Large intestine (tissue), 12 donors: ENCODE measurements at places on chromosomes 4 and X. TPM values are rescaled to one million over a fixed set of nuclear protein-coding genes. Genes with fewer than 3 reads are reported as not detected.

EXOC1L gene
- not detected for polyA plus RNA-seq

SOD3 gene
- 5.3 TPM for polyA plus RNA-seq

CC2D2A gene
- 16.4 TPM for polyA plus RNA-seq

GRCh38 chr4:155009288-155009687, 199.1 kb upstream of the NPY2R start:
- DNase-seq = no peak
- H3K36me3 ChIP-seq = no peaks in the 10 kb centered on the region
- H3K27ac ChIP-seq = no peak overlapping the region
- no peaks in the 10 kb centered on the region for H3K27me3 ChIP-seq
- H3K4me3 ChIP-seq = no peak overlapping the region

GRCh38 chrX:132483488-132483887, 5.3 kb downstream of the MBNL3 start:
- peak overlapping the region; percentile 46 for H3K27ac ChIP-seq
- no peak overlapping the region for H3K4me3 ChIP-seq

- H3K4me1 ChIP-seq = no peaks in the 10 kb centered on the region
- no peak for DNase-seq
- H3K4me3 ChIP-seq = no peak overlapping the region
- H3K27me3 ChIP-seq = no peaks in the 10 kb centered on the region
Observed at GRCh38 chrX:48531358-48531959, 8.1 kb upstream of the TBC1D25 start.

- H3K4me3 ChIP-seq = no peak overlapping the region
- H3K4me1 ChIP-seq = no peaks in the 10 kb centered on the region
- no peaks in the 10 kb centered on the region for H3K36me3 ChIP-seq
- DNase-seq = no peak
Observed at GRCh38 chr4:23105759-23106370, 413.1 kb downstream of the GBA3 start.

- no peaks in the 10 kb centered on the region for H3K36me3 ChIP-seq
- peak; percentile 49 for DNase-seq
- peaks cover 12% of the 10 kb centered on the region for H3K4me1 ChIP-seq
- no peak overlapping the region for H3K27ac ChIP-seq
Observed at GRCh38 chr4:103008875-103009729, 10.4 kb downstream of the SLC9B1 start.

GRCh38 chrX:101749436-101749835, 89.8 kb upstream of the ARMCX2 start:
- no peak for DNase-seq
- no peaks in the 10 kb centered on the region for H3K4me1 ChIP-seq
- H3K27me3 ChIP-seq = no peaks in the 10 kb centered on the region
- no peak overlapping the region for H3K4me3 ChIP-seq
- no peaks in the 10 kb centered on the region for H3K36me3 ChIP-seq

- H3K4me3 ChIP-seq = no peak overlapping the region
- H3K27ac ChIP-seq = no peak overlapping the region
- no peak for DNase-seq
- no peaks in the 10 kb centered on the region for H3K4me1 ChIP-seq
- H3K36me3 ChIP-seq = no peaks in the 10 kb centered on the region
Observed at GRCh38 chrX:18149454-18149853, 71.2 kb downstream of the BEND2 start.

- peak; percentile 72 for DNase-seq
- peaks cover 14% of the 10 kb centered on the region for H3K36me3 ChIP-seq
- no peaks in the 10 kb centered on the region for H3K27me3 ChIP-seq
- H3K4me3 ChIP-seq = no peak overlapping the region
- peak overlapping the region; percentile 80 for H3K27ac ChIP-seq
- peaks cover 4% of the 10 kb centered on the region for H3K4me1 ChIP-seq
Observed at GRCh38 chr4:145066063-145066501, 31.9 kb downstream of the ANAPC10 start.

- no peak overlapping the region for H3K27ac ChIP-seq
- H3K27me3 ChIP-seq = no peaks in the 10 kb centered on the region
- no peaks in the 10 kb centered on the region for H3K36me3 ChIP-seq
Observed at GRCh38 chrX:150483356-150483985, 85.0 kb upstream of the MTM1 start.

DNA sequence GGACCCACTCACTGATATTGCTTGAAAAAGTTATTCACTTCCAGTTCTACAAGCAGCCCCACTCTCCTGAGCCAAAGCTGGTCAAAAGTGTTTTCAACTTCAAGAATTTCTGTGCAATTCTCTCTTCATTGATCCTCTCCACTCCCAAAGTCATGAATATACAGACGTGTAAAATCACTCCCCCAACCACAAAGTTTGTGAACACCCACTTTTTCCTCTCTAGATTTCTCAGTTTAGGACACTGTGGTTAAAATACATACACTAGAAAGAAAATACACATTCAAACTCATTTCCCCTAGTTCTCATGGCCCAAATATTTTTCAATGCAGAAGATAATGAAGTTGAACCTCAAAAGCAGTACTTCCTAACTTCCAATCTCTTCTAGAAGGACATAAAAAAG, 116.3 kb downstream of the MSN start:
- H3K36me3 ChIP-seq = no peaks in the 10 kb centered on the region
- DNase-seq = no peak
- H3K27ac ChIP-seq = no peak overlapping the region
- no peak overlapping the region for H3K4me3 ChIP-seq
- H3K27me3 ChIP-seq = no peaks in the 10 kb centered on the region

- H3K4me1 ChIP-seq = no peaks in the 10 kb centered on the region
- H3K4me3 ChIP-seq = no peak overlapping the region
- DNase-seq = no peak
- no peaks in the 10 kb centered on the region for H3K27me3 ChIP-seq
Observed at GRCh38 chr4:108249397-108249796, 80.7 kb upstream of the LEF1 start.

DNA sequence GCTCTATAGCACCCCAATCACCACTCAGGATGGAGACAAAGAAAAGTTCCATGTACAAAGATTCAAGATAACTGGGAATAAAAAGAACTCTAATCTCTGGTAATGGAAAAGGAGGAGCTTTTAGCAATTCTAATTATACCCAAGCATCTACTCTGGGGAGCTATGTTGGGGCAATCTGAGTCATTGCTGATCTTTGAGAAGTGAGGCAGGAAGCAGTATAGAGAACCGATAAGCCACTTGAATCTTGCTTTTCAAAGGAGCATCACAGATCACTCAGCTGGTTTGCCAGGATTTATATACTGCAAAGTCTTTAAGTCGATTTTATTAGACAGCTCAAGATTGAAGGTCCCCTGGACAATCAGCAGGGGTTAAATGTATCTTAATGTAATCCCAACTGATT, 220.0 kb downstream of the ENOX2 start:
- H3K27ac ChIP-seq = no peak overlapping the region
- H3K36me3 ChIP-seq = peaks cover 3% of the 10 kb centered on the region
- H3K4me3 ChIP-seq = no peak overlapping the region
- no peaks in the 10 kb centered on the region for H3K4me1 ChIP-seq
- DNase-seq = no peak

GRCh38 chr4:115219315-115219860, 106.0 kb upstream of the NDST4 start:
- H3K4me1 ChIP-seq = no peaks in the 10 kb centered on the region
- no peak for DNase-seq
- no peak overlapping the region for H3K27ac ChIP-seq
- no peak overlapping the region for H3K4me3 ChIP-seq
- H3K36me3 ChIP-seq = no peaks in the 10 kb centered on the region

DNA sequence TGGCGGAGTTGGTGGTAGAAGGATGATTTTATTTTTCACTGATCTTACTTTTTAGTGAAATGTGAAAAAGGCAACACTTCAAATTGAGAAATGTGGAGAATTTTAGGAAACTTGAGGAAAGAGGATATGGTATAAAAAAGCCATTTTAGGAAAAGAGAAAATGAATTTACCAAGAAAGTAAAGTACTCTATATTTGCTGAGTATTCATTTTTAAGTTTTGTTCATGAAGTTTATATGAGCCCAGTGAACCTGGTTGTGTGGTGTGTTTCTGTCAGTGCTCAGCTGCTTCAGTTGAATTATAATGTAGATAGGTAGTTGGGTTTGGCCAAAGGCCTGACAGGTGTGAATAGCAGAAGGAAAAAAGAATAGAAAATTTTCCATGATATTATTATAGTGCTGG, 345.5 kb upstream of the FSTL5 start:
- no peaks in the 10 kb centered on the region for H3K27me3 ChIP-seq
- no peak for DNase-seq

DNA sequence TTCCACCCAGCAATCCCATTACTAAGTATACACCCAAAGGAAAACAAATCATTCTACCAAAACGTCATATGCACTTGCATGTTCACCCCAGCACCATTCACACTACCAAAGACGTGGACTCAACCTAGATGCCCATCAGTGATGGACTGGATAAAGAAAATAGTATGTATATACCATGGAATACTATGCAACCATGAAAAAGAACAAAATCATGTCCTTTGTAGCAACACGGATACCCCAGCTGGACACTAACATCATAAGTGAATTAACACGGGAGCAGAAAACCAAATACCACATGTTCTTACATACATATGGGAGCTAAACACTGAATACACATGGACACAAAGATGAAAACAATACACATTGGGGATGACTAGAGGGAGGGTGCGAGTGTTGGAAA, 309.1 kb upstream of the KLF3 start:
- H3K36me3 ChIP-seq = no peaks in the 10 kb centered on the region
- DNase-seq = no peak
- no peaks in the 10 kb centered on the region for H3K4me1 ChIP-seq
- no peaks in the 10 kb centered on the region for H3K27me3 ChIP-seq
